ENCODE measurements at places on chromosomes 6 and 20.

DNA sequence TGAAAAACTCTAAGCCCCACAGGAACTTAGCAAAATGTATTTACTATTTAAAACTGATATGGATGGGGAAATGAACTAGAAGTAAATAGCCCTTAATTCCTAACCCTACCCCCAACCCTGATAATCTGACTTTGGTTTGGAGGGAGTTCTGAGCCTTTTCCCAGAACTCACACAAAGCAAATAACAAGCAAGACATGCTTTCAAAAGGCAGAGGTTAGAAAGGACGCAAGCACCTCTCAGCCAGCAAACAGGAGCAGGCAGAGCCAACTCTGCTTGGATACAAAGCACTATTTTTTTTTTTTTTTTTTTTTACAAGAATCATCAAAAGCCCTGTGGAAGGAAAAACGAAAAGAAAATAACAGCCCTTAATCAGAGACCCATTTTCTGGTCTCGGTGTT is 58.7 kb downstream of the SLC22A23 start:
- no peak for DNase-seq

- peak; percentile 30 for DNase-seq
These were observed 56.7 kb upstream of the CEP85L start for GRCh38 chr6:118708055-118708454.

GRCh38 chr20:17844133-17844429 is 124.5 kb downstream of the SNX5 start:
- no peak for DNase-seq

DNA sequence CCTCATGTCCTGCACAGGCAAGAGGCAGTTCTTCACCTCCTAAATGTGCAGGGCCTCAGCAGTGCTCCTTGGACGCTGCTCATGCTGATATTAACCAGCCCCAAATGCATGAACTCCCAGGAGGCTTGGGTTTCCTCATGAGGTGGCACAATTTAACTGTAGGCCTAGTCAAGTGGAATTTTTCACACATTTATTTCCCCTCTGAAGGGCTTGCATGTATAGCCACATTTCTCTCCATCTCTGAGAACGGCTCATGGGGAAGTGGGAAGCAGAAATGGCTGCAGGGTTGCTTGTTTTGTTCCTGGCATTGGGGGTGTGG is 72.8 kb upstream of the PAX1 start:
- DNase-seq, result no peak

DNA sequence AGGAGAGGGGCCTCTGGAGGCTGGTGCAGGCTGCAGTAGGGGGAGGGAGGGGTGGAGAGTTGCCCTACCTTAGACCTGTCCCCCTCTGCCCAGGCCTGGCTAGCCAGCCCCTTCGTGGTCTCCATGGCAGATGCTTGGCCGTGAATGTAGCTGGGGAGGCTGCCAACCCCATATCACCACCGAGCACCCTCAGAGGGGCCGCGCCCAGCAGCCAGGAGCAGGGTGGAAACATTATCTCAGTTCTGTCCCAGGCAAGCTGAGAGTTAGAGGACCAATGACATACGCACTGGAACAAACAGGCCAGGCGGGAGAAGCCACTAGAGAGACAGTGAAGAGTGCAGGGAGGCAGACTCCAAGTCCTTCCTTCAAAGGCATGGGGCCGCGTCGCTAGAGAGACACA is 66.5 kb downstream of the LRFN2 start:
- DNase-seq, result no peak
